NCI-H510A (cell line): ENCODE measurements at places on chromosomes 13 and 19.

DNA sequence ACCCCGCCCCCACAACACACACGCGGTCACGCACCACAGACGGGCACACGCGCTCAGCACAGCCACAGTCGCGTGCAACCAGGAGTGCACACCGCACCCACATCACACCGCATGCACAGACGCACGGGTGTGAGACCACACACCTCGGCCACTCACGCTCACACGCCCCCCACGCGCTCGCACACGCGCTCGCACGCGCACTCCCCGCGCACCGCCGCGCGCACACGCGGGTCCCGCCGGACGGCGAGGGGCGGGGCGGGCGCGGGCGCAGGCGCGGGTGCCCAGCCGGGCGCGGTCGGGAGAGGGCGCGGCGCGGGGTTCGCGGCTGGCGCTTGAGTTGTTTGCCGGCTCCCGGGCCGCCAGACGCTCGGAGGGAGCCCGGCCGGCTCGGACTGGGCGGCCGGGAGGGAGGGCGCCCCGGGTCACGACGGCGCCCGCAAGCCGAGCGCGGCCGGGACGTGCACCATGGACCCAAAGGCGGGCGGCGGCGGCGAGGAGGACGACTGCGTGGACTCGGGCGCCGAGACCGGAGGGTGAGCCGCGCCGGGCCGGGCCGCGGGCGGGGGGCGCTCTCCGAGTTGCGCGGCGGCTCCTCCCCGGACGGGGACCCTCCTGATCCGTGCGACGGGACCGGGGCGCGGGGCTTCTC, at the start of gene FAM124A:
Gene FAM124A (plus strand): TSS at position 362 of the 649 bp plus-strand sequence. CDS start 104 bp downstream, at position 466.
- no peak for DNase-seq

DNA sequence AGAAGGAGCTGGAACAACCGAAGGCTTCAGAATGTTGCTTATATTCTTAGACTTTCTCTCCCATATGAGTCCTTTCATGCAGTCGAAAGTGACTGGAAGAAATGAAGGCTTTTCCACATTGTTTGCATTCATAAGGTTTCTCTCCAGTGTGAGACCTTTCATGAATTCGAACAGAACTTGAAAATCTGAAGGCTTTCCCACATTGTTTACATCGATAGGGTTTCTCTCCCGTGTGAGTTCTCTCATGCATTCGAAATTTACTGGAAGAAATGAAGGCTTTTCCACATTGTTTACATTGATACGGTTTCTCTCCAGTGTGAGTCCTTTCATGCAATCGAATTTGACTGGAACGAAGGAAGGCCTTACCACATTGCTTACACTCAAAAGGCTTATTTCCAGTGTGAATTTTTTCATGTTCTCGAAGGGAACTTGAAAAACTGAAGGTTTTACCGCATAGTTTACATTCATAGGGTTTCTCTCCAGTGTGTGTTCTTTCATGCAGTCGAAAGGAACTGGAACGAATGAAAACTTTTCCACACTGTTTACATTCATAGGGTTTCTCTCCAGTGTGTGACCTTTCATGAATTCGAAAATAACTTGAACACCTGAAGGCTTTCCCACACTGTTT, 21.5 kb downstream of the ZNF14 start:
- no peak for DNase-seq

- DNase-seq, result no peak
These were observed 10.4 kb downstream of the IGFLR1 start for GRCh38 chr19:35731779-35732405.

GRCh38 chr13:46404733-46405100, 17.7 kb upstream of the RUBCNL start:
- no peak for DNase-seq

- DNase-seq, result no peak
These were observed 10.9 kb upstream of the CERS1 start for GRCh38 chr19:18906605-18907519.

DNA sequence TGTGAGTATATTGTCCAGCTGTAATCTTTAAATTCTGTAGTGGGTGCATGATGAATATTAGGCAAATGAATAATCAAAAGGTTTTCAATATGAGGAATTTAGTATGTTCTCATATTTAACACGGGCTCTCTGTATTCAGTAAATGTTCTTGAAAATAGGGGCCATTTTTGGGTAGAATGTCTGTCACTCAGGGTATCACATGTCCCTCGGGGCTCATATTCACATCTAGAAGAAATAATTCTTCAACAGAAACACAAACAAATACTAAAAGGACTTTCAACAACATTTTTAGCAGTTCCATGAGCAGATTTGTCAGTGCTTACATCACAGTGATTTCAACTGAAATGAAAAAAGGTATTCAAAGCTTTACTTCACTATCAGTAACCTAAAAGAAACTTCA, 1388.4 kb upstream of the MIR17HG start:
- DNase-seq, result no peak

GRCh38 chr19:6887316-6887715, at the start of gene ADGRE1:
Gene ADGRE1 (plus strand): TSS chr19:6887579. CDS start chr19:6887609, 30 bp downstream.
- DNase-seq, result no peak

- no peak for DNase-seq
These were observed 29.0 kb upstream of the MIER2 start for GRCh38 chr19:373391-374182.

DNA sequence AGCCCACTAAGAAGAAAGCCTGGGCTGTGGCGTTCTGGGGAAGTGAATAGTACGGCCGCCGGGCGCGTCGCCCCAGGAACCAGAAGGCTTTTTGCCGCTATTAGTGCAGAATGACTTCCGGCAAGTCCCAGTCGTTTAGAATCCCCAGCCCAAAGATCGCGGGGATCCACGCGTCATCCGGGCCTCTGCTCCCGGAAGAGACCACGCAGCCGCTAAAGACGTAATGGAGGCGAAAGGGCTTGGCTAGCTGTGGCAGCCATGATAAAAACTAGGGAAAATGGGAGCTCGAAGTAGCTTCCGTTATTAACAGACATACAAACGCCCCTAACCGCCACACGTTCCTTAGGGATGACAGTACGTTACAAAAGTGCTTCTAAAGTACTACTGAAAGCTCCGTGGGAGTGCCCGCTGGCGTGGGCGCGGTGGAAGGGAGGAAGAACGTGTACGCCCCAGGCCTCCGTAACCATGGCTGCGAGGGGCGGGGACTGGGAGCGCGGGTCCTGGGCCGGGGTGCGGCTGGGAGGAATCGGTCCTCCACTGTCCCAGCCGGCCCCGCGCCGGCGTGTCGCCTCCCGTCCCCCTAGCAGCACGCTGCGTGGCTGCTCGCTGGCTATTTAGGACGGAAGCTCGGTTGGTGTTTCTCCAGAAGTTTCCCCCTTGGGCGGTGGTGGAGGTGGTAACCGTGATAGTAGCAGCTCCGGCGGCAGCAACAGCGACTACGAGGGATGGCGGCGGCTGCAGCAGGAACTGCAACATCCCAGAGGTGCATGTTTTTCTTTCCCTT, at the start of gene SUGT1:
Gene SUGT1 (plus strand): TSS at position 641 of the 784 bp plus-strand sequence. CDS start 85 bp downstream, at position 726.
- peak; percentile 79 for DNase-seq

GRCh38 chr19:4692251-4693077, 22.3 kb upstream of the MYDGF start:
- DNase-seq, result no peak

DNA sequence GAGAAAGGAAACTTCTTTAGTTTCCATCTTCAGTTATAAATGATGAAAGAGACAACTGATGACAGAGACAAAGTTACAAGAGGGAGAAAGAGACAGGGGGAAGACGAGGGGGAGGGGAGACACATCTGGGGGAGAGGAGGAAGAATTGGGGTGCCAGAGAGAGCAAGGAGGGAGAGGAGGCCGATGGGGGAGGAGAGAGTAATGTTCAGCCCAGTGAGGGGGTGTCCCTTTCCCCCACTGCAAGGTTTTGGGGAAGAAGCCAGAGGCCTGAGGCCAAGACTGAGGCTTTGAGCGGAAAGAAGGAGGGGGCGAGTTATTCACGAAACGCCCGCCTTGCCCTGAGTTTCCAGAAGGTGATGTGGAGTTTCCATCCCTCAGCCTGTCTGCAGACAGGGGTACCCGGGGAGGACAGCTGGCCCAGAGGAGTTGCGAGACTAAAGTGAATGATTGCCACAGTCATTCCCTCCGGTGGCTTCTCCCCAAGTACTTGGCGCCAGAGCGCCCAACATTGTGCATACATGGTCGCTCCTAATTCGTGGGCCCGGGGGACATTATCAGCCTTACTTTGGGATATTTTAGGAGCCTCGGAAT, 558 bp upstream of the PPAN start:
- no peak for DNase-seq
